CD4-positive, alpha-beta T cell treated with Interleukin-1 beta for 1 hour (primary cell): ENCODE measurements at places on chromosomes 16 and 17.
A peak's percentile ranks its signal among the peaks of the same experiment; 100 is the strongest.

DNA sequence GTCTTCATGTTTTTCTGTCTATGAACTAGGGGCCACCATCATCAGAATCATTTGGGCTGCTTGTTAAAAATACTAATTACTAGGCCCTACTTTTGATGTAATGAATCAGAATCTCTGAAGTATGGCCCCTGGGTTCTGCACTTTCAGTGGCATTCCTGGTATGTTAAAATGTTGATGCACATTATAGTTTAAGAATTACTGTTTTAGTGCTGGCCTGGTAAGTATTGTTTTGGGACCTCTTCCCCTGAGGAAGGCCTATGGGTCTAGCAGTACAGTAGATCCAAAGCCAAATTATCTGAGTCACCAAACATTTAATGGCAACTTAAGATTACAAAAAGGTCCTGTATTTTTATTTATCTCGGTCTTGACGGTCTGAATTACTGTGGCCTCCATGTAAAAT is 58.8 kb downstream of the AP2B1 start:
- DNase-seq: no peak

DNA sequence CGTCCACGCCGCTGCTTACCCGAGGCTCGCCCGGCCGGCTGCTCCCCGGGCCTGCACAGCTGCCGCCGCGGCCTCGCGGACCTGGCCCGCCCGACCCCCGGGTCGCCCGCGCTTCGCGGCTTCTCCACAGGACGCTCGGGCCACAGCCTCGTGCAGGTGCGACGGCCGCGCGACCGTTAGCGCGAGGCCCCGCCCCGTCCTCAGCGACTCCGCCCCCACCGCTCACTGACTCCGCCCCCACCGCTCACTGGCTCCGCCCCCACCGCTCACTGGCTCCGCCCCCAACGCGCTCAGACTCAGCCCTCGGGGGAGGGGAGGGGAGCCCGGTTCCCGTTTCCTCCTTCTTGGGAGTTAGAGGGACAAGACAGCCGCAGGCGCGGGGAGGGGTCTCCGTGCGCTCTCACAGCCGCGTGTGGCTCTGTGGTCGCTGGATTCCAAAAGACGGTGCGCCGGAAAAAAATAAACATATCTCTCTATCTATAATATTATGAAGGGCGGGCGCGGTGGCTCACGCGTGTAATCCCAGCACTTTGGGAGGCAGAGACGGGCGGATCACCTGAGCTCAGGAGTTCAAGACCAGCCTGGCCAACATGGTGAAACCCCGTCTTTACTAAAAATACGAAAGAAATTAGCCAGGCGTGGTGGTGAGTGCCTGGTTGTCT is at the start of gene MEIOB:
Gene MEIOB, minus strand, starts transcription at position 191 of the 662 bp plus-strand sequence. CDS start 3,989 bp downstream, outside the sequence.
- DNase-seq: peak; percentile 25

DNA sequence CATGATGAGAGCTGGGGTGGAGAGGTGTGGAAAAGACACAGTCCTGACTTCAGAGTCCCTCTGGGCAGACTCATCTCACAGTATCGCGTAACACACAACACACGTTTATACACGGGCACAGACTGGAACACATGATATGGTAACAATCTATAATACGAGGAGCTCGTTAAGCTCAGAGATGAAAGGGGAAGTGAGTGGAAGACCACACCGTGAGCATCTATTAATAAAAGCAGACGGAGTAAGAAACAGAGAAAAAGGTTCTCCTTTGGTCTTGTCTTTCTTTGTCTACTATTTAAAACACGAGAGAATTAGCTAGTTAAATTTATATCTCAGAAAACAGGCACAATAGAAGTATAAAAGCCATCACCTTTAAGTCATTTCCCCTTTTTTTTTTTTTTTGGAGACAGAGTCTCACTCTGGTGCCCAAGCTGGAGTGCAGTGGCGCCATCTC is 13.5 kb downstream of the ANKRD11 start:
- DNase-seq: no peak

DNA sequence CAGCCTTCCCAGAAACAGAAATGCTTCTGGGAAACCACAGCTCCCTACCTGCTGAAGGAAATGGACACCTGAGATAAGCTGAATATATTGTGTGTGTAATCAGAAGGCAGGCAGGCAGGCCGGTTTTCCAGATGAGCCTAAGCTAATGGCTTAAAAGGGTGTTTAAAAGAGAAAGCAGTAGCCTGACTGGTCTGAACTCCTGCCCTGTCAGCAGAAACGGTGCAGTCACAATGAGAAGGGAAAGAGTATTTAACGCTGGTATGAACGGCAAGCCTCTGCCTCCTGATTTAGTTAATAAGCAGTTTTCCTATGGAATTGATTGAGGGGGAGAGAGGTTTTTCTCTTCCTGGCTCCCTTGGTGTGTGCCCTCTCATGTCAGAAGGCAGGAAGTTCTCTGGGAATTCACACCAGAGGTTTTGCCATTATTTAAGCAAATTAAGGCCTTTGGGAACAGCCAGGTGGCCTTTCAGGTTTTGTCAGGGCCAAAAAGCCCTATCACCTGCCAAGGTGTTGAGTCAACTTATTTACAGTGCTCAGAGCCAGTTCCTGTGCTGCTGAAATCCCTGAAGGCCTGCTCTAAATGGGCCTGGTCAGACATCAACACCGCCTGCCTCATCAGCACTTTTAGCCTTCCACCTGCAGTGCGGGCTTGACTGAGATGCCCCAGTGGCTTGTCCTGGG is 41.6 kb downstream of the CDH1 start:
- no peak for DNase-seq

GRCh38 chr16:21084631-21085225 is 65.9 kb downstream of the DNAH3 start:
- DNase-seq: no peak

DNA sequence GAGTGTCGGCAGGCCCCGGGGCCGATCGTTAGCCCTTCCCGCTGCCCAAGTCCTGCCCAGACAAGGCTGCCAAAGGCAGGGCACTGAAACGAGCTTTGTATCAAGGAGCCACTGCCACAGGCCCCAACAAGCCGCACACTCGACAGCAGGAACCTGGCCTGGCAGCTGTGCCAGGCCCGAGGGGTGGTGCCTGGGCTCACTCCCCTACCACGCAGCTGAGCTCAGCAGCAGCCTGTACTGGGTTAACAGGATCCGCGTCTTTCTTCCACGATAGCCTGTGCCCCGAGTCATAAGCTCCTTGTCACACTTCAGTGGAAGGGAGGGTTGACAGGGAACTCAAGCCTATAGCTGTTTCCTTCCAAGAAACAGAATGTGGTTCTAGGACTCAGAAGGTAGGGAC is 87.9 kb downstream of the ABR start:
- no peak for DNase-seq

DNA sequence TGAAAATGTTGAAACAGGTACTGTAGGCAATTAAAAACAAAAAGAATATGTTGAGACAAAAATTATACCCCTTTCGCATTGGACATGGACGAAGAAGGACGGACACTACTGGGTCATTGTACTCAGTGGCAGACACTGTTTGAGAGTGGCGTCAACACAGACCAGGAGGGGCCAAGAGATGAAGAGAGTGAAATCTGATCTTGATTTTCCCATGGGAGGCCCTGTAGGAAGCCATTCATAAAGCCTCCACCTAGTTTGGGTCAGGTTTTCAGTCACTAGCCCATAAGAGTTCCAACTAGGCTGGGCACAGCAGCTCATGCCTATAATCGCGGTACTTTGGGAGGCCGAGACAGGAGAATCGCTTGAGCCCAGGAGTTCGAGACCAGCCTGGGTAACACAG is 23.6 kb upstream of the SMURF2 start:
- no peak for DNase-seq

GRCh38 chr16:57604177-57604576 is 24.3 kb upstream of the ADGRG1 start:
- DNase-seq: no peak

DNA sequence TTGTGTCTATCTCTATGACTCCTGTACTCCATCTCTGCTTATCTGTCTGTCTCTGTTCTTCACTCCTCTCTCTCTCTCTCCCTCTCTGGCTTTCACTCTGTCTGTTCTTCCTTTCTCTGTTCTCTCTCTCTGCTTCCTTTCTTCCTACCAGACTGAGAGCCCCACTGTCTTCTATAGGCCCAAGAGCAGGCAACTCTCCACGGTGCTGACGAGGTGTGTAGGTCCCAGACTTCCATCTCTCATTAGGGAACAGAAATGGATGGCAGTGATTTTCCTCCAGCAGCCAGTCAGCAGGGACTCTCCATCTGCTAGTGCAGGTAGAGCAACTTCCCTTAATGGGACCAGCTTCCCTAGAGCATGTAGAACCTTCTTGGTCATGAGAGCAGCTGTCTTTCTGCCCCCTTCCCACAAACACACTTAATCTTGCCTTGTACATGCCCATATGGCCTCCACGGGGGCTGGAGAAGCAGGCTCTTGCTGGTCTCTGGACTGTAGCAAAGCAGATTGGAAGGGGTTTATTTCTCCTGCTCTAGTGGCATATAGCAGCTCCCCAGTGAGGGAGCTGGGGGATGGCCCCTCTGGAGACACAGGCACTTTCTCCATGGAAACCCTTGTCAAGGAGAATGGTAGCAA is 47.8 kb upstream of the NLRP1 start:
- DNase-seq: no peak

DNA sequence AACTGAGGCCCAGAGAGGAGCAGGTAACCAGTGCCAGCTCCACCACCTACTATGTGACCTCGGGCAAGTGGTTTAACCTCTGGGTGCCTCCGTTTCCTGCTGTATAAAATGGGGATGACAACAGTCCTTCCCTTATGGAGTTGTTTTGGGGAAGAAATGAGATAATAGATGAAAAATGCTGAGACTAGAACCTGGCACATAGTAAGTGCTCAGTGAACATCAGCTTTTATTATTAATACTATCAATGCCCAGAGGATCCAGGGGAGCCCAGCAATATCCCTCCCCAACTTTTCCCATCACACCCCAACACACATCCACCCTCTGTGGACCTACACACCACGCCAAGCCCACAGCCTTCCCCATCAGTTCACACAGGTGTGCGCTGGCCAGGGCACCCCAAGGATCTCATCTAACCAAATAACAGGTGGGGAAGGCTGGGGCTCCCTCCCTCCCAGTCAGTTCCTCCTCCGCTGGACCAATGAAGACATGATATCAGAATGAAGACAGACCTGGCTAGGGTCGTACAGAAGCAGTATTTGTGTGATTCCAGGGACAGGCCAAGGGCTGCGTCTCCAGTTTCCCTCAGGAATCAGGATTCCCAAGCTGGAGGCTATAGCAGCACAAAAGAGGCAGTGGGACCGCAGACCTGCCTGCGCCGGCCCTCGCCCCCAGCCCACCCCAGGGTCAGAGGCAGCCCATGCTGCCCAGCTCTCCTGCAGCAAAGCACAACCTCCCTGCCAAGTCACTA is 1.8 kb downstream of the ATP2A3 start:
- no peak for DNase-seq

- no peak for DNase-seq
Observed at GRCh38 chr16:1505912-1506311, 12.8 kb downstream of the TELO2 start.

DNA sequence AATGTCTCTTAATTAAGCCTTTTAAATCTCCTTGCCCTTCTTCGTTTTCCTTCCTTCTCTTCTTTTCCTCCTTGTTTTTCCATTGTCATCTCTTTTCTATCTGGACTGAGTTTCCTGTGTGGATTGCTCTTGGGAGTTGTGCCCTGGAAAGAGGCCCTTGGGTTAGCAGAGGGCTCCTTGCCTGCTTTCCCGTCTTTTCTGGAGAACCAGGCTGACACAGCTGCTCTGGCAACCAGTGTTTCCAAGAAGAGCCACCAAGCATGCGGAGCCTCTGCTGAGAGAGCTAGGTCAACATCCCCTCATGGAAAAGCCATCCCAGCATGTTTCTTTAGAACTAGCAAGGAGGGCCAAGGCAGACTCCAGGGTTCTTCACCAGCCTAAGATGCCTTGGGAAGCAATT is 75.4 kb downstream of the HLF start:
- DNase-seq: no peak
